ENCODE measurements at places on chromosomes 2 and 18.
A peak's percentile ranks its signal among the peaks of the same experiment; 100 is the strongest.

DNA sequence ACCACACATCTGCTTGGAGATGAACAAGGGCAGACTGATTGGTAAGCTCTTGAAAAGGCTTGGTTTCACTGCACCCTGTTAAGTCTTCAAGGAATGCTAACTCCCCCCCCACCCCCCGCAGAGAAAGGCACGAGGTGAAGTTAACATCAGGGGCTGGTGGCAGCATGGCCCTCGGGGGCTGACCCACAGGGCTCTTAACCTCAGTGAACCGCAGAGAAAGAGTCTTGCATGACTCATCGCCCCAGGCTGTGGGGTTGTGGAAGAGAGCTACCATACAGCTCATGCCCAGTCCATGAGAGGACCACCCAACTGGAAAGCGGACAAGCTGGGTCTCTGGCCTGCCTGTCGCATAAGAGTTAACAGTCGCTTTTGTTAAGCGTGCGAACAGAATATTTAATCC lies 10.6 kb upstream of the CEP68 start:
- DNase-seq: no peak

GRCh38 chr2:11117776-11118175 lies 37.5 kb upstream of the SLC66A3 start:
- no peak for DNase-seq

DNA sequence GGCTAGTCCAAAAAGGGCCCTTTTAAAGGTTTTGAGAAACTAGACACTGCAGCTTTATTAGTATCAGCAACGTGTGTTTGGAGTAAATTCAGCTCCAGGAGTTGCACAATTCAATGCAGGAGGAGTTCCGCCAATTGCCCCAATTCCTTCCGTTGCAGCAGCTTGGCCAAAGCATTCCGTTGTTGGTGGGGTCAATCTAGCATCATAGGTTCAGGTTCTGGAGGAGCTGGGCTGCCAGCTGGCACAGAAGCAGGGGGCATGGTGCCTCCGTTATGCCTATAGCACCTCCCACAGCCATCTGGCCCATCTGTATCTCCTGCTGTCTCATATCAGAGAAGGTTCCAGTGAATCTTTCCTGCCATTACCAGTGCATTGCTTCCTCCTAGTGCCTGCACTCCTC lies 55.4 kb downstream of the REL start:
- DNase-seq: no peak

DNA sequence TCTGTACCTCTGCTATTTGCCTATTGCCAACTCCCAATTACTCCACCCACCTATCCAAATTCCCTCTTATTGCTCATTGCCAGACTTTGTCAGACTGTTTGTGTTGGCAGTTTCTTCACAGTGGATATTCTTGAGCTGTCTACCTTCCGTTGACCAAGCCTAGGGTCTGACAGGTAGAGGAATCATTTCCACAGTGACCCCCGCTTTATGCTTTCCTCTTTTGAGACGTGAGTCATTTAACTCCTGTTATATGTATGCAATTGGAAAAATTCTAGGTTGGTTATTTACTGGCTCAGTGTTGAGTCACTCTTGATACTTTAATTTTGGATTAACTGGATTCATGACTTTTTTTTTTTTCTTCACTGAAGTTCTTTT lies 187.7 kb downstream of the IRS1 start:
- no peak for DNase-seq

- no peak for DNase-seq
Measured at GRCh38 chr2:83055376-83056010, 1403.6 kb downstream of the SUCLG1 start.

DNA sequence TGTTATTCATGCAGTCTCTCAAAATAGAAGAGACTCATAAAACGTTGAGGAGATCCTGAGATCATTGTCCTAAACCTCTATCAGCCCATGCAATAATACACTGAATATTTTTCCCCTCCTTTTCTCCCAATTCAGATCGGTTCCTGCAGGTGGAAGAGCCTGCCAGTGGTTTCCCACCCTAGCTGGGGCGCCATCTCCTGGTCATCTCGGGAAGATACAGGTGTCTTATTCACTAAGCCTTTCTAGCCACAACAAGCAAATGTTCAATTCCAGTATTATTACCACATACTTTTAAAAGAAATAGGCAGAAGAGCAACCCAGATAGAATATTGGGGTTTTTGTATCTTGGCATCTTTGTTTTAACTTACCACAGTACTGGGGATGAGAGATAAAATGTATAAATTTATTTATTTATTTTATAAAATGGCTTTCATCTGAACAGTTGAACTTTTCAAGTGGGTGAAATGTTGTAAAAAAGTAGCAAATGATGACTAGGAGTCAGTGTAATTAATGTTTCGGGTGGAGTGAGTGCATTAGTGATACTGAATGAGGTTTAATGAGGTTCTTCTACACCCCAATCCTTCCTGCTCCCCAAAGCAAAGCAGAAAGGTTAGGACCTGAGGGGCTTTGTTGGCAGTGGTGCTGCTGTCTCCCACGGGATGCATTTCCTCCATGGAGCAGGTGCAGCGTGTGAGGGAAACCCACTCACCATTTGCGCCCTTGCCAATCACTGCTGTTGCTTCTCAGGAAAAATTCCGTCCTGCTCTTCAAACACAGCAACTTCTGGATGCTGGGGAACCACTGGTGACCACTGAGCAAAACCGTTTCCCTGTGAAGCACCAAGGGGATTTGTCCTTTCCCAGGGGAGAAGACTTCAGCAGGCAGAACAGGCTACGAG lies 147.1 kb upstream of the FHL2 start:
- DNase-seq: peak; percentile 41

DNA sequence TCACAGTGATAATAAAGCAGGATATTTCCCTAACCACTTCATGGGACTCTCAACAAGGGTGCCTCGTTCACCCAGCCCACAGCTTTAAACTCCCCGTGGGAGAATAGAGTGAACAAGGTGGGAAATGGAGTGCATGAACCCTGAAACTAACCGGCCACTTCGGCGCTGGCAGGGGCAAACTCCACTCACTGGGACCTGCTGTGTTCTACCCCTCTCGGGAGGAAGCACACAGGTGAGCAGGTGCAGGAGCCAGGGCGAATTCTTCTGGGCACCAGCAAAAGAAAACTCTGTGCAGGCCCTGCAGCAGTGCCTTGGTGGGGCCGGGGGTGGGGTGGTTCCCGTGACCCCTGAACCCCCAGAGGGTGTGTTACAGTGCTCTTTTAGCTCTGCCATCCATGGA lies 2029.1 kb upstream of the LRRTM1 start:
- no peak for DNase-seq

DNA sequence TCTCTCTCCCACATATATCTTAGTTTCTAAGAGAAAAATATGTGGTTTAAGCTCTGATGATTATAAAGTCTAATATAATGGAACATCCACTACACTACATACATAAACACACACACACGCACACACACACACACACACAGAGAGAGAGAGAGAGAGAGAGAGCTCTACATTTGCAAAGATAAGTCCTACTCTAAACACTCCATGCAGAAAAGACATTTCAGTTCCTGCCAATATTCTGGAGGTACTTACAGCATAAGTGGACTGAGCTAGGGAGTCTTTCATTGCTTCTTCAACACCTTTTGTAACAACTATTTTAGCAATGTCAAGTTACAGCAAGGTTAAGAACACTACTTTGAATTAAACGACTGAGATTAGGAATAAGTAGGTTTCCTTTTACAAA lies 80.1 kb downstream of the FIGN start:
- no peak for DNase-seq

DNA sequence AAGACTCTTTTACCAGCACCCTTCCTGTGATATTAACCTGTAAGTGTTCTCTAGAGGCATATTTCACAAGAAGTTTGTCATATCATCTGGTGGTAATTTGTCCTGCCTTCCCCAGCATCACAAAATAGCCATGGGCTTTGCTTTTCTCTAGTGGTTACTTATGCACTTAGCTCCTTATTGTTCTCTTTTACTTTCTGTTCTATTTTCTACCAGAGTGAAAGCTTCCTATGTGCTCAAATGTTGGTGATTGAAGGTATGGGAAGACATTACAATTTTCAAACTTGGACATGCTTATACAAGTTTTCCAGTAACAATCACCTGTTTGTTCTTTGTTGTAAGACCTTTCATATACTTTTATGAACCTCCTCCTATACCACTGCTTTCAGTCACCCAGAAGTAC lies 87.0 kb upstream of the KCNH7 start:
- no peak for DNase-seq

- DNase-seq: no peak
Measured at GRCh38 chr2:206642075-206643025, at the start of gene FAM237A. TSS of gene FAM237A (plus strand) at chr2:206642487. CDS start at chr2:206644237, 1,750 bp downstream.

DNA sequence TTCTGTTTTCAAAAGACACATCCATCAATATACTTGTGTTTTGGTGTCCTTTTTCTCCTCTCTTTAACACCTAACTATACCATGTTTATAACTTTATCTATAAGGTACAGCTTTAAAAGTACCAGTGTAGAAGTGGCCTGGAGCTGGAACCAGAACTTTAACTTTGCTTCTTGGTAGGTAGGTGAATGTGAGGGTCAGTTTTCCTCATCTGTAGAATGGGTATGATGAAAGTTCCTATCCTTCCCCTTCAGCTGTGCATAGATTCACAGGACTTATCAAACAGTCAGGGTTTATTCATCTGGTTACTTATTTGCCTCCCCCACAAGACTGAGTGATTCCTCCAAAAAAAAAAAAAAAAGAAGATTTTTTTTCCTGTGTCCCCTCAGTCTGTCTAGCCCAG lies 12.7 kb downstream of the KCTD1 start:
- DNase-seq: no peak

- no peak for DNase-seq
Measured at GRCh38 chr2:120673205-120673550, 62.5 kb upstream of the GLI2 start.

- no peak for DNase-seq
Measured at GRCh38 chr18:58484989-58485981, 143.6 kb downstream of the ALPK2 start.

GRCh38 chr2:177669625-177670330 lies 277.2 kb downstream of the AGPS start:
- no peak for DNase-seq

DNA sequence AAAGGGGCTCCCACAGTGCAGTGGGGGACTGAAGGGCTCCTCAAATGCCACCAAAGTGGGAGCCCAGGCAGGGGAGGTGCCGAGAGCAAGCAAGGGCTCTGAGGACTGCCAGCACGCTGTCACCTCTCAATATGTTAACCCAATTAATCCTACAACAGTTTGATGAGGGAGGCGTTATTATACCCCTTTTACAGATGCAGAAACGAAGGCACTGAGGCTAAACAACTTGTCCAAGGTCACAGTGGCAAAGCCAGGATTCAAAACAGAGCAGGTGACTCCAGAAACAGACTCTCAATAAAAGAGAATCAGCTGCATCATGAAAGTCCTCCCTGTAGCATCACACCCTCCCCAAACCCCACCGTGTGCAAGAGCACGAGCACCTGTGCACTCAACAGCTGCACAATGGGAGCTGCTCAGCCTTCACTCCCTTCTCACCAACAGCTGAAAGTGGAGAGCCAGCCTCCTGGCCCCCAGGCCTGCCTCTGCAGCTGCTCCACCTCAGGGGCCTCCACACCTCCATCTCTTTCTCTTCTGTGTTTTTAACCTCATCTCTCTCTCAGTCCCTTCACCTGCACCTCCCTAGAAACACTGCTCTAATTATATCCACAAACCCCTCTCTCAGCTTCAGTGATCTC lies 8.1 kb downstream of the NPC1 start:
- DNase-seq: no peak

GRCh38 chr18:58699551-58699950 lies 28.3 kb downstream of the MALT1 start:
- no peak for DNase-seq

- no peak for DNase-seq
Measured at GRCh38 chr18:1585881-1586488, 681.3 kb downstream of the ADCYAP1 start.

- no peak for DNase-seq
Measured at GRCh38 chr18:12745095-12745795, 42.4 kb downstream of the PSMG2 start.

DNA sequence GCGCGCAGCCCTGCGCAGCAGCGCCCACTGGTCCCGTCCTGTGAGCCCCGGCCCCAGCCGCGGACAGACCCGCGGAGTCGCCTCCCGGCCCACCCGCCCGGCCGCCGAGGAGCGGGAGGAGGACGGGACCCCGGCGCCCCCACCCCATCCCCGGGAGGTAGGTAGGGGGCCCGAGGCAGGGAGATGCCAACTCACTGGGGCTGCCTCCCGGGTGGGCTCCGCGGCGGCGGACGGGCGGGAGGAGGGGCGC lies 160 bp downstream of the SPTBN1 start:
- no peak for DNase-seq
